Pancreas (tissue), 10 donors: ENCODE measurements at places on chromosomes 7 and 10.

DNA sequence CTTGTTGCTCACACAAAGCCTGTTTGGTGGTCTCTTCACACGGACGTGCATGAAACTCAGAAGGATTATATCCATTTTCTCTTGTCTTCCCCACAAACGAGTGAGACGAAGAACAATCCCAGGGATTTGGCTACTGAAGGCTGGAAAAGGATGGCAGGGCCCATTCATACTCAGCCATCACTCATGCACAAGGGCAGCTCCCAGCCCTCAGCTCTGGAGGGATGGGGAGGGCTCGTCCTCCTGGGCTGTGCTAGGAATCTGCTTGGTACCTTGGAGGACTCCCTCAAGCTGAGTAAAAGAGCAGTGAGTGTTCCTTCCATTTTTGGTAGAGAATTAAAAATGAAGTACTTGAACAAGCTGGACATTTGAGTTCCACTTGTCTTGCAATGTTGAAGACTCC, 33.2 kb upstream of the RAB18 start:
- DNase-seq, result no peak

DNA sequence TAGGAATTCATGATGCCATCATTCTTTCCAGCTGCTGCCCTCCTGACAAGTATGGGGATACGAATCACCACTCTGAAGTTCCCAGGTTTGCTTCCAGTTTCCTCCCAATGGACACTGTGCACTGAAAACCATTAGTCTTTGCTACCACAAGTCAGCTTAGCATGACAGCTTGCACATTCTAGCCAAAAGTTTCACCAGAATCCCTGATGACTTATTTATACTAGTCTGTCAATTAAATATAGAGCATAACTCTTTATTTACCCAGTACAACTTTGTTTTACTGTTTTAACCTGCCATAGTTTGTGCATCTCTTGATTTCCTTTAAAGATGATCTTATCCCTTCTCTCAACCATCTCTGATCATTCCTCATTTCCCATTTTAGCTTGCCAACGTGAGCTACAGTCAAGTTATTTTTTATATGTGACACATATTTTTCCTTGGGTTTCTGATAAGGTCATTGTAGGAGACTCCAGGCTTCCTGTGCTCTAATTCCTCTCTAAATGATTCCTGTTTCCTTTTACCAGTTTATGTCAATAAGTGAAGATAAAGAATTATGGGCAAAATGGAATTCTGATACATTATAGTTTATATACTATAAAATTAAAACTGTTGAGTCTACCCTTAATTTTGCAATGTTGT, 167.5 kb upstream of the MEOX2 start:
- no peak for DNase-seq

- DNase-seq, result no peak
Measured at GRCh38 chr10:128078136-128078969, 47.9 kb downstream of the MKI67 start.

DNA sequence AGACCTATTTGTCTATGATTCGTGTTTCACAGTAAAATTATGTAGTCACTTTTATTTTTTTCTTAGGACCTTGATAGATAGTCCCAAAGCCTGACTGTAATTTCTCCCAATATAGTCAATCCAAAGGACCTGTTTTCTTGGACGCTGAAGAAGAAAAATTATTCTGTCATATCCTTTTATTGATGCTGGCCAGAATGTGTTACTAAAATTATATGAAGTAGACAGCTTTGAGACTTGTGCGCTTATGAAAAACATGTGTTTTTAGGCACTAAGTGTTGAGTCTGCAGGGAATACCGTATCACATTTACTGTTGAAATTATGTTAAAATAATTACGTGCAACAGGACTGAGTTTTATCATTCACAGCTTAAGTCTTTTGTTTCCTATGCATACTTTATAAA, 17.9 kb downstream of the TES start:
- DNase-seq, result no peak

DNA sequence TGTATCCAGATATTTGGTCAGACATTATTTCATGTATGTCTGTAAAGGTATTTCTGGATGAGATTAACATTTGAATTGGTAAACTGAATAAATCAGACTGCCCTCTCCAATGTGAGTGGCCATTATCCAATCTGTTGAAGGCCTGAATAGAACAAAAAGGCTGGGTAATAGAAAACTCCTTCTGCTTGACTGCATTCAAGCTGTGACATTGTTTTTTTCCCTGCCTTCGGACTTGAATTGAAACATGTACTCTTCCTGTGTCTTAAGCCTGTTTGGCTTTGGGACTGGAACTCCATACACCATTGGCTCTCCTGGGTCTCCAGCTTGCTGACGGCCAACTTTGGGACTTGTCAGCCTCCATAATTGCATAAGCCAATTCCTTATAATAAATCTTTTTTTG, 36.0 kb upstream of the ARHGAP21 start:
- no peak for DNase-seq

GRCh38 chr7:78151229-78151628, 352.7 kb downstream of the PHTF2 start:
- DNase-seq, result no peak

GRCh38 chr10:47381427-47382379, 2.4 kb downstream of the ZNF488 start:
- DNase-seq, result no peak

DNA sequence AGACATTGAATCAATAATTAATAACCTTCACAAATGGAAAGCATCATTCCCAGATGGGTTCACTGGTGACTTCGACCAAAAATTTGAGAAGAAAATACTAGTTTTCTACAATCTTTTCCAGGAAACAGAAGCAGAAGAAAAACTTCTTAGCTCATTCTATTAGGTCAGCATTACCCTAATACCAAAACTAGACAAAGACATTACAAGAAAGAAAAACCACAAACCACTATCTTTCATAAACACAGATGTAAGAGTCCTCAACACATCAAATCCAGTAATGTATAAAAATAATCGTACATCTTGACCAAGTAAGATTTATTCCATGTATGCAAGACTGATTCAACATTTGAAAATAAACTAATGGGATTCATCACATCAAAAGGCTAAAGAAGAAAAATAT, 64.0 kb upstream of the CDK1 start:
- no peak for DNase-seq

DNA sequence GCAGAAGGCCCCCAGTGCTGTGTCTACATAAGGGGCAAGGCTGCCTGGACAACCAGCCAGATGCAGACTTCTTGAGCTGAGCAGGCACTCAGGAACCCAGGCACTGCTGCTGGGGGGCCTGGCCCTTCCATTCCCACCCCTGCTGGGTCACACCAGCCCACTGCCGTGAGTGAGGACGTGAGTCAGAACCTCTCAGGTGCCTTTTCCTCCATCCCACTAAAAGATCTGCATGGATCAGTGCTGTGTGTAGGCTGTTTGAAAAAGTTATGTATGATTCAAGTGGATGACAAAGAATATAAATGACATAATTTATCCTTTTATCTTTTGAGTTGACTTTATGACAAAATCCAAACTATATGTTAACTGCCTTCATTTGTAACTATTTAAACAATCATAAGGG, 499.3 kb downstream of the INHBA start:
- no peak for DNase-seq

- DNase-seq, result no peak
Measured at GRCh38 chr10:28179006-28179742, 123.7 kb downstream of the MPP7 start.

DNA sequence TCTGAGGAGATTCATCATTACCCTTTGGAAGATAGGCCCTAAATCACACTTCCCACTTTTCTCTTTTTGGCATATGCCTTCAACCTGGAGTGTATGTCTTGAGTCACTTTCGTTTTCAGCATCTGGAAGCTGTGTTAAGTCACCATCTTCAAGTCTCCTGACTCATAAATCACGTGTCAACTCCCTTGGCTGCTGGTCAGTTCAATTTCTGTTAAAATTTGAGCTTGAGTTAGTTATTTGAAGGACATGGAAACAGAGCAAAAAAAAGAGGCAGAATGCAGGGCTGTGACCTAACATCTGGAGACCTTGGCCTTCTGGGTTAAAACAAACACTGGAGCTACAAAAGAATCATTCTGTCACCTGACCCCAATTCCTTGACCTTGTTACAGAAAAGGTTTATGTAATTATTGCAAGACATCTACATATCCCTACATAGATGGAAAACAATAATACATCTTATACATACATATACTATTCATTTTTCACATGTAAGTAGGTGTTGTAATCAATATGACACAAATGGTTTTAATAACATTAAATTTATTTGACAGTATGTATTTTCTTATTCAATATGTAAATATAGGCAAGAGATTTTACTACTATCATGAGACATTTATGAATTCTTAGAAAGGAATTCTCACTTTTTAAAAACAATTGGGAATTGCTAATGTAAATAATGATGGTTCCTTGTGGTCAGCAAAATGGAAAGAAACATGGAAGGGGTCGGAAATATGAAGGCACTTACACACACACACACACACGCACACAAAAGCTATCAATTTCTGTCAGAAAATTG, 169.7 kb upstream of the PHYHIPL start:
- no peak for DNase-seq

DNA sequence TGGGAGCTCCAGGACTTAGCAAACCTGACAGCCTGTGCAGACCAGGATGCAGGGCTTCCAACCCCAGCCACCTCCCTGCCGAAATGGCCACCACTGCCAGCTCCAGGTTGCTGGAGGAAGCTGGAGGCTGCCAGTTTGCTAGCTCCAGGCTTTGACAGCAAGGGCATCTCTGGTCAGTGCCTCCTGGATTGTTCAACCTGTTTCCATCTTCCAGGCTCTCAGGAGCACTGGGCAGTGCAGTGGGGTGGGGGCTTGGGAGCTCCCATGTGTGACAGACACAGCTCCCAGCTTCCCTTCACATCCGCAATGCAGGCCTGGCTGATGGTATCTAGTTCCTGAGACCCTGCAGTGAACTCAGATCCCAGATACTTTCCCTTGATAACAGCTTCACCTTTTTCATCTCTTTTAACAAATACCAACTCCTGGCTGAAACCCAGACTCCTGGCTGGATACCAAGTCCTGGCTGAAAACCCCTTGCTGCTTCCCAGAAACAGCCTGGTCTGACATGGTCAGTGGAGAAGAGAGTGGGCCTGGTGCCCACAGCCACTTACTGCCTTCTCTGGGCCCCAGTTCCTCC, 20.8 kb upstream of the RET start:
- no peak for DNase-seq

GRCh38 chr7:138872576-138872975, 74.6 kb upstream of the ATP6V0A4 start:
- DNase-seq, result no peak

DNA sequence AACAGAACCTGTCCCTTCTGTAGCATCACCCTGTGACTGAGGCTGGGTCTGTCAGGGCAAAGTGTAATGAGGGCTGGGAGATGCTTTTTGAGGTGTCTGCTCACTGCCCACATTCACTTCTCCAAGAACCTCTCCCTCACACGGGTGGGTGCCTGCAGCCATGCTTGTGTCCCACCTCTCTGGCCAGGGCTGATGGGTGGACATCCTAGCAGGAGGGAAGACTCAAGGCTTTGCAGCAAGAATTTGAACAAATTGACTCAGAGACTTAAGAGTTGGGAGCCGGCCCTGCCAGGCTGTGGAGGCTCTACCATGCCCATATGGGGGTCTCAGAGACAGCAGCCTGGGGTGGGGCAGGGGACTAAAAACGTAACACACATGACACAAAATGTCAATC, 33.4 kb downstream of the GOLGA7B start:
- DNase-seq, result no peak

GRCh38 chr7:88015309-88015708, 81.3 kb downstream of the ADAM22 start:
- DNase-seq, result no peak

DNA sequence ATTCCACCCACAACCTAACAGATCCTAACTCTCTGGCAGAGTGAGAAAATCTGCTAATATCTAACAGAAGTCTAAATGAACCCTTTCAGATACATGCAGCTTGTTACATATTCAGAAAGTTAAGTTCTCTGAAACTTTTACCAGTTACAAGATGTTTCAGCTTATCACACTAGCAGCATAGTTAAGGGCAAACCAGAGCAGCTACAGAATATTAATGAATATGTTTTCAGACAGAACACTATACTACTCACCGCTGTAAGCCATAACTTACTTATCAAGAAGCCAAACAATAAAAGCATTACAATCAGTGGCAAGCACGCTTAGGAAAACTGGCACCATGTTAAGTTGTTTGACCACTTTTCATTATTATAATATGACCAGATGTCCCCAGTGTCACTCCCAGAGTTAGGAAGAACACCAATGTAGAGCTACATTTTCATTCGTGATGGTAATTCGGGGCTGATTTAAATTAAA, 2.7 kb downstream of the ITGB1 start:
- DNase-seq, result no peak

DNA sequence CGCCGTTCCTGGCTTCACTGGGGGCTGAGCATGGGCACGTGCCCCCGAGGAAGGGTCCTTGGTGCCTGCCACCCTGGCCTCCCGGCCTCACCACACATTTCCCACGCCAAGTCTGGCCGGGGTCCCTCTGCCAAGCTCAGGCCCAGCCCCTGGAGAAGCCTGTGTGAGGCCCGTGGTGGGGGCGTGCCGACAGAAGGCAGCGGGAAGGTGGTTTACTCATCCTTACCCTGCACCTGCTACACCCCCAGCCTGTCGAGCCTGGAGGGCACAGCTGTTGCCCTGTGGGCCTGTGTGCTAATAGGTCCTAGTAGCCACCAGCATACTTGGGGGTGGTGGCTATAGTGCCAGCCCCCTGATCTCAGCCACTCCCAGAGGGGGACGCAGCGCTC, 46.7 kb downstream of the NKX6-2 start:
- DNase-seq, result no peak

DNA sequence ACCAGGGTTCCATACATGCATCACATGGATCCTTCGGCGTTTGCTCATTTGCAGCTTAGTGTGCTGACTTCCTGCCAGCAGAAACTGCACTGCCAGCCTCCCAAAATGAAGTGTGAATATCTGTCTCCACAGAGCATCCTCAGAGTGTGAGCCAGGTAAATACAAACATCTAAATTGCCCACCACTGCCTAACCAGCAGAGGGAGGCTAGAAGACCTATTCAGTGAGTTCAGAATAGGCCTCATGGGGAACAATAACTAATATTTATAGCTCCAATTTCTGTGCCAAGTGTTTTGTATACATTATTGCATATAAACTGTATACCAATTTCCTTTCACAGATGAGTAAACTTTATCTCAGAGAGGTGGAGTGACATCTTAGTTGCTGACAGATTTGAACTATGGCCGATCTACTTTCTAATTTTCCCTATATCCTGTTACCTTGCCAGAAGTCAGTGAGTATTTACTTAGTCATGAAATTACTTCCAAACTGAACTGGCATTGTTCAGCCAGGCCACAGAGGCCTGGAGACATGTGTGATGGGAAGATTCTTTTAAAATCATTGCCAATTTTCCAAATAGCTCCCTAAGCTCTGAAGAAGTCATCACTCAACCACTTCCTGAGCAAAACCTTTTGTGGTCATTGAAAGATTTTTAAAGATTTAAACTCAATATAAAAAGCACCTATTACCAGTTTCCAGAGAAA, 926.5 kb upstream of the GHITM start:
- no peak for DNase-seq

DNA sequence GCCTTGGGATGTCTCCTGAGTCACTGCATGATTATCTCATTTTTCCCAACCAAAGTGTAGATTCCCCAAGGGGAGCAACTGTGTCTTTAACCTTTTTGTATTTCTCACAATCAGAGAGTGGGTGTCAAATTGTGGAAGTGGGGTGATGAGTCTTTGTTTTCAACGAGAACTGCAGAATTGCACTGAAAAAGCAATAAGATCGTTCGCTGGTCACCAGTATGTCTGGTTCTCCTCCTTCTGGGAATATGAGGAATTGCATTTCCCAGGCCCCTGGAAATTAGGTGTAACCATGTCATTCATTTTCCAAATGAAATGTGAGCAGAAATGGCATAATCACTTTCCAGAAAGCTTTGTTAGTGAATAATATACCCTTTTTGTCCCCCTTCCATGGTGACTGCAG, 326.9 kb downstream of the GPAM start:
- DNase-seq, result no peak

- DNase-seq, result no peak
Measured at GRCh38 chr7:127690806-127691205, 38.8 kb downstream of the SND1 start.
